ENCODE measurements at places on chromosomes 5 and 9. TPM values are rescaled to one million over a fixed set of nuclear protein-coding genes. Genes with fewer than 3 reads are reported as not detected.
A peak's percentile ranks its signal among the peaks of the same experiment; 100 is the strongest.

- DNase-seq: no peak
These were observed 9.5 kb downstream of the MTRR start for GRCh38 chr5:7878381-7878873.

- no peak for DNase-seq
These were observed 34.6 kb downstream of the OXCT1 start for GRCh38 chr5:41835645-41836044.

The ADAMTS2 gene
- total RNA-seq: 18.9 TPM

DNA sequence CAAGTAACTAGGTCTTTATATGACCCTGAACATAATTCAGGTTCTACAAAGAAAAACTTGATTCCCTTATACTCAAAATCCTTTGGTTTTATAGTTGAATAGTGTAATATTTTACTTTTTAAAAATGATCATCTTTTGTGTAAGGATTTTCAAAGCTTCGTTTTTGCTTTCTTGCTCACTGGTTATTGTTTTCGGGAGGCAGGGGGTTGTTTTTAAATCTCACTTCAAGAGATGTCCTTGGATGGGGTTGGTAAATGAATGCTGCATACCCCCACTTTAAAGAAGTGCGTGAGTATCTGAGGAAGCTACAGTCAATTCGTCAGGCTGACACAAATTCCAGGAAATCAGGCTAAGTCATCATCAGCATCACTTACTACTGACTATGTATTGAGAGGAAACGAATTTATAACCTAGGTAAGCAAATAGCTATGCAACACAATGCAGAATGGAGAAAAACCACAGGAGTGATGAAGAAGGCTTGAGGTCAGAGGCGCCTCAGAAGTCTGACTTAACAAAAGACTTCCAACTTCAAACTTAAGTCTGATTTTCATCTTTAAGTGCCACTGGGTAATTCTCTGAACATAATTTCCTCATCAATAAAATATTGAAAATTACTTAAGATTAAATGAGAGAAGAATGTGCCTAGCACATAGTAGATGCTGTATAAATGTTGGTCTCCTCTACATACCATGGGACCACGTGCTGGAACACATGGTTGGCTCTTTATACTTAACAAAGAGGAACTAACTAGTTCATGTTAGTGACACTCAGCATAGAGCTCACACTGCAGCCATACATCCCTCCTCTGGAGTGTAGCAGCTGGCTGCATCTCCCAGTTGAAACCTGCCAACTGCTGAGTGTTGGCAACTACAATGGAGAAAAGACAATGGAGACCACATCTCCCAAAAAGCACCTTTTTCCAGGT lies 106.0 kb upstream of the KIF2A start:
- no peak for DNase-seq

DNA sequence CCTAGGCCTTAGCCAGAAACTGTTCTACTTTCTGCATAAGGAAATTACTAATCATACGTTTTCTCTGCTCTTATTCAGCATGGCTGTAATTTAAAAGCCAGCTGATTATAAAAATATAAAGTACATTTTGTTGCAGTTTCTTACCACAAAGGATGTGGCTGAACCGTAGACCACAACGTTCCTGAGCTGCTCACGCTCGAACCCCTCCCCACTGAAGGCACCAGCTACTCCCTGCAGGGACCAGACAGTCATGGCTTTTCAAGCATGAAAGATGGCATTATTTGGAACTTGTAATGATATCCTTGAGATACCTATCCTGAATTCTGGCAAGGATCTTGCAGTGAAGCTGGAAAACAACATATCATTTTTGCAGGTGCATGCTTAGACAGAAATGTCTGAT lies 91.8 kb upstream of the DMRT1 start:
- no peak for DNase-seq

GRCh38 chr5:22242532-22242931 lies 610.6 kb downstream of the CDH12 start:
- DNase-seq: no peak

- peak; percentile 31 for DNase-seq
These were observed 43.0 kb upstream of the FCN1 start for GRCh38 chr9:134960701-134961181.

DNA sequence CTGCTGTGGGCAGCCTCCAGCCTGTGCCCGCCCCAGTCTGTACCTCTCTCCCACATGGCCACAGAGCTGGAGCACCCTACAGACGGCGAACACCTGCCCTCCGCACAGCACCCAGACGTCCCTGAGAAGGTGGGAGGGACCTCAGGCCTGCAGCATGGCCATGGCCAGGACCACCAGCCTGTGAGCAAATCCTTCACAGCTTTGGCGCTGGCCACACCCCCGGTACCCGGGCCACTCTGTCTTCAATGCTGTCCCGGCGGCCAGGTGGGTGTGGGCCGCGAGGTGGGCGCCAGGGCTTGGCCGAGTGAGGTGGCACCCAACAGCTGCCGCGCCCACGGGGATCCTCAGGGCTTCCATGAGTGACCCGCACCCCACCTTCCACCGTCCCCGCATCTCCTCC lies 18.7 kb downstream of the NOTCH1 start:
- no peak for DNase-seq

- no peak for DNase-seq
These were observed 5.9 kb downstream of the CDKN2A start for GRCh38 chr9:21988056-21988990.

DNA sequence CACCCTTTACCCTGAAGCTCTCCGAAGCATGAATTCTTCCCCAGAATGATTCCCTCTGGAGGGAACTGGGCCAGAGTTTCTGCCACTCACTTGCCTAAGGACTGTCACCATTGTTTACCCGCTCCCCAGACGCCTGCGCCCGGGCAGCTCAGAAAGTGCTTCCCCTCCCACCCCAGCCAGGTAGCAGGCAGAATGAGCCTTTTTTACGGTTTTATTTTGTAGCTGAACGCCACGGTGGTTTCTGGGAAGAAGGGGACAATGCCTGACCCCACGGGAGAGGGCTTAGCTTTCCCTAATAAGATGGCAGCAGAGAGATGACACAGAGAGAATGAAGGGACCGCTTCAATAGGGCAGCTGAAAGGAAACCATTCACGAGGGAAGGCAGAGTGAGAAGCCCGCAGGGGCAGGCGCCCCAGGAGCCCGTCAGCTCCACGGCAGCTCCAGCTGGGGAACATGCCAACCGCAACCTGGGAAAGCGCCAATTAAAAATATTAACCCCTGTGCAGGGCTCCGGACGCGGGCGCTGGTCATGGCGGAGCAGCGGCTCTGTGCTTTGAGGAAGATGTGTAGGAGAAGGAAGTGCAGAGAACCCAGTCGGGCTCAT lies 20.4 kb upstream of the NTNG2 start:
- no peak for DNase-seq

DNA sequence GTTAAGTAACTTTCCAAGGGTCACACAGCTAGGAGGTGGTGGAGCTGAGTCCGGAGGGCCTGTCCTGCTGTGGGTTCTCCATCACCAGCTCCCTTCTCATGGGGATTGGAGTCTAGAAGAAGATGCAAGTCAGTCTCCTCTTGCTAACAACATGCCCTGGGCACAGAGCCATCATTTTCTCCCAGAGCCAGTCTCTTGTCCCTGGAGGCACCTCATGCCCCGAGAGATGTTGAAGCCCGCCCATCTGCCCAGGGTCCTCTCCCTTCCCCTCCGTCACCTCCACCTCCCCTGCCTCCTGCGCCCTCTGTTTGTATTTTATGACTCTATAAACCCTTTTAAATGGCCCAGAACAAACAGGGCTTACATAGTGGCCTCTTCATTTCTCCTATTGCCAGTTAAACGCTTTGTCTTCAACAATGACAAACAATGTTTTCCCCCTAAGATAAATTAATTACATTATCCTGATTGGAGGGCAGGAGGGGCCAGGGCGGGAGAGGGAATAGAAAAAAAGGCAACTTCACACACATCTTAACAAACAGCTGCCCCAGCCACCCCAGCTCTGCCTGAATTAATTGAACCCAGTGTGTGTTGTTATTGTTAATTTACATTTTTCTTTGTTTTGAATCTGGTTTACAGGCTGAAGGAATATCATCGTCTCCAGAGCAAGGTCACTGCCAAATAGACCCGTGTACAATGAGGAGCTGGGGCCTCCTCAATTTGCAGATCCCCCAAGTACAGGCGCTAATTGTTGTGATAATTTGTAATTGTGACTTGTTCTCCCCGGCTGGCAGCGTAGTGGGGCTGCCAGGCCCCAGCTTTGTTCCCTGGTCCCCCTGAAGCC lies 55.8 kb downstream of the ASS1 start:
- peak; percentile 56 for DNase-seq

- no peak for DNase-seq
These were observed 54.8 kb upstream of the RASGRF2 start for GRCh38 chr5:80905405-80905804.

DNA sequence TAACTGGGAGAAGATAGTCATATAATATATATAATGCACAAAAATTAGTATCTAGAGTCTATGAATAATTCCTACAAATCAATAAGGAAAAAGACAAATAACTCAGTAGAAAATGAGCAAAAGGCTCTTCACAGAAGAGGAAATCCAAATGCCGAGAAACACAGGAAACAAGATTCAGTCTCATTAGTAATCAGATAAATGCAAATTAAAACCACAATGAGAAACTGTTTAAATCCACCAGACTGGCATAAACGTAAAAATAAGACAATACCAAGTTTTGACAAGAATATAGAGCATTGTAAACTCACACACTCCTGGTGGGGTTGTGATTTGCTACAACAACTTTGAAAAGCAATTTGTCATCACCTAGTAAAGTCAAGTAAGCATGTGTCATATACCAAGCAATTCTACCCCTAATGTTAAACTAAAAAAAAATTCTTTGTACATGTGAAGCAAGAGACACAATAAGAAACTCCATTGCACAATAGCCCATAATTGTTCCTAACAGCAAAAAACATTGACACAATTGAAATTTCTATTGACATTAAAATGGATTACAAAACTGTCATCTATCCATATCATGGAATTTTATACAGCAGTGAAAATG lies 21.0 kb upstream of the UBLCP1 start:
- DNase-seq: no peak

The C9 gene
- 1,385 TPM for total RNA-seq

The BAAT gene
- total RNA-seq: 546 TPM

The SV2C gene
- total RNA-seq: under 0.01 TPM

The IFNB1 gene
- not detected for total RNA-seq

GRCh38 chr5:34648039-34648839 lies 7.9 kb upstream of the RAI14 start:
- DNase-seq: no peak

DNA sequence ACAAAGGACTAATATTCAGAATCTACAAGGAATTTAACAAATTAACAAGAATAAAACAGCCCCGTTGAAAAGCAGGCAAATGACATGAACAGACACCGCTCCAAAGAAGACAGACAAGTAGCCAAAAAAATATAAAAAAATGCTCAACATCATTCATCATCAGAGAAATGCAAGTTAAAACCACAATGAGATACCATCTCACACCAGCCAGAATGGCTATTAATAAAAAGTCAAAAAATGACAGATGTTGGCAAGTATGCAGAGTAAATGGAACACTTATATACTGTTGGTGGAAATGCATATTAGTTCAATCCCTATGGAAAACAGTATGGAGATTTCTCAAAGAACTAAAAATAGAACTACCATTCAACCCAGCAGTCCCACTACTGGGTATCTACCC lies 302.7 kb upstream of the RGMB start:
- DNase-seq: no peak

GRCh38 chr5:19619571-19619970 lies 368.4 kb downstream of the CDH18 start:
- DNase-seq: no peak

DNA sequence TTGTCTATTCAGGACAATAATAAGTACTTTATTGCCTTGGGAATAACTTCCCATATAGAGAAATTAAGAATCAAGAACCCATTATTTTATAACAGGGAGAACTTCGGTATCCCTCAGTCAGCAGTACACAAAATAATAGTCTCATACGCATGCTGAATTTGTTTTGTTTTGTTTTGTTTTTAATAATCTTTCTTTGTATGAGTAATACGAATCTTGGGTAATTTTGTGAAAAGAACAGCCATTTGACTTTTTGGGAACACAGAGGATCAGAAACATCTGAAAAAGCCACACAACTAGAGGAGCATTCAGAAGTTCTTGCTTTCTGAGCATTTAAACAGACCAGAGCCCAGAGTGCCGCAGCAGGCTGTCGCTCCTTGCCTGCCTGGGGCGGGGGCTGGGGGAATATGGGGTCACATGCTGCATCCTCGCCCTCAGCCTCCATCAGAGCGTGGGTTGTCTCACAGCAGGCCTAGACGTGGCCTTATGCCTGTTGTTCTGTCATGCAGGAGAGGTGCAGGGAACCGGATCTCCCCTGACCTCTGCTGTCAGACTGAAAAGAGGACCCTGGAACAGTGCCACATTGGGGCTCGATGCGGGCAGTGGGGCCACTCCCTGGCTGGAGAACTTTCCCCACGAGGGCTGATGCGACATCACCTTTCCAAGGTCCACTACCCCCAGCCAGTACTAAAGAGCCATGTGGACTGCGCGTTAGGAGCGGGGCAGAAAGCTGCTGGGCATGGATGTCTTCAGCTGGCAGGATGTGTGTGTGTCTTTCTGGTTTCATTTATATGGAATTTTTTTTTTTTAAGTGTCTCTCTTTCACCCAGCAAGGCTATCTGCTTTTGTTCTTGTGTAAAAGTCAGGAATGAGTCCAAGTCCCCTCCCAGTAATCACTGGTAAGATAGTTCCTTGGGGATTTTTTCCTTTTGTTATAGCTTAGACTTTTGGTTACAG lies 133.4 kb upstream of the OTULINL start:
- DNase-seq: no peak

DNA sequence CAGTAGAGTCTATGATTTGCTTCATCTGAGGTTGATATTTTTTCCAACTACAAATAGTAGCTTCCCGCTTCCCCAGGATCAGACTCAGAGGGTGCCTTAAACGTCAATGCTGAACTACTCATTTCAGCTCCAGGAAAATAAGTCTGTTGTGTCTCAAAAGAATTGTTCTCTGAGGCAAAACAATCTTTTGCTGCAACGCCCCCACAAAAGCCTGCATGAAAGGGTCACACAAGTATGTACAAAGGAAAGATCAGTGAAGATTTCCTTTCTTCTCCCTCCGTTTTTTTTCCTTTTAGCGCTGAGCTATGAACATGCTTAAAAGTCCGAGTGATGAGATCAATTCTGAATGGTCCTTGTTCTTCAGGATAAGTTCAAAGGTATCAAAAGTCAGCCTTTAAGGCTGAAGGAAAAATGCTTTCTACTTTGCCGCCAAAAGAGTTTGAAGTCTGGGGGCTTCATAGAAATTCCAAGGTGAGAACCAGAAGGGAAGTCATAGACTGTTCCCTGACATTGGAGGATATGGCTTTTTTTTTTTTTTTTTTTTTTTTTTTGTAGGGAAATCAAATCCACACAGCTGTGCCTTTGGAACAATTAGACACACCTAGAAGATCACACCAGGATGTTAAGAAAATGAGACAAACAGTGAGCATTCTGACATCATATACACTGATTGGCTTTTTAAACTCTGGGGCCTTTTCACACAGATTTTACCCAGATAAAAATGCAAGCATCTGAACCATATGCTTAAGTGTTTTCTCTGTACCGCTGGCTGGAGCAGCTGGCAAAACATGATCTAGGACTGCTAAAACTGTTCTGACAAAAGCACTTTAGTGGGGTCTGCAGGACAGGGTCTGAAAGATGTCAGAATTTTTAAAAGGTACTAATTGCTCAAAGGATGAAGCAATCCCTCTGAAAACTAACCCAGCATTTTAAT lies 329.3 kb downstream of the ENC1 start:
- no peak for DNase-seq

- DNase-seq: no peak
These were observed 37.4 kb downstream of the ELOVL7 start for GRCh38 chr5:60806591-60807243.
